ENCODE measurements at places on chromosomes 5 and 9. TPM values are rescaled to one million over a fixed set of nuclear protein-coding genes. Genes with fewer than 3 reads are reported as not detected.
A peak's percentile ranks its signal among the peaks of the same experiment; 100 is the strongest.

DNA sequence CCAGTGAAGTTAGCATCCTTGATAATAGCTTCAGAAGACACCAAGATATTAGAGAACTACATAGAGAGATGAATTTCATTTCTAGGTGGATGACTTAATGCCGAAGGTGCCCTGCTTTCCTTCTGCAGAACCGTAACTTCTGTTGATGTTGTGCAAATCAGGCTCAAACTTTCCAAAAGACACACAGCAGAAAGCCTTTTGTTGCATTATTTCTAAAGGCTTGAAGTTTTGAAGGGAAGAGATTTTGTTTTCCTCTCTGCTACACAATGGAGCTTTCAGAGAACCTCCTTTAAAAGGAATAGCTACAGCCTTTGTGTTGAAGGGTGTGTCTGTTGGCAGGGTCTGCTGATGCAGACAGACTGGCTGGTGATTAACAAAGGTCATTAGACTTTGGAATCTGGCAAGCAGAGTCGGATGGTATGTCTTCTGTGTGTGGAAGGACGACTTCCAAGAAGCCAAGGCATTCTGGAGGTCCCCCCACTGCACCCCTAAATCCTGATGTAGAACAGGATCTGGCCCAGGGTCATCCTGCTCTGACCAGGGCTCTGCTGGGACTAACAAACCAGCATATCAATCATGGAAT lies 57.8 kb downstream of the ZNF462 start:
- no peaks in the 10 kb centered on the region for H3K36me3 ChIP-seq
- no peak overlapping the region for H3K4me3 ChIP-seq
- no peak overlapping the region for H3K27ac ChIP-seq
- no peak for DNase-seq
- peaks cover 9% of the 10 kb centered on the region for H3K4me1 ChIP-seq
- H3K27me3 ChIP-seq, result no peaks in the 10 kb centered on the region

DNA sequence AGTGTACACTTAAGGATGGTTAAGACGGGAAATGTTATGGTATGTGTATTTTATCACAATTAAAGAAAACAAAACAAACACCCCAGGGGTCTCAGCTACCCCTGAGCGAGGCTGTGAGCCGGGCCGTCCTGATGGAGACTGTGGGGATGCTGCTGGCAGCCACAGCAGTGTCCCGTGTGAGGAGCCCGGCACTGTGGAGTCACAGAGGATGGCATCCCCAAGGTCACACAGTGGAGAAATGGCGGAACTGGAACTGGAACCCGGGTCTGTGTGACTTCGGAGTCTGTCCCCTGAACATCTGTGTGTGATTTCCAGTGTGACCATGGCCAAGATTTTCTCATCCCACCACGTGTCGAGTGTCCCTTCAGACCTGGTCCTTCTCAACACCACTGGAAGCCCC lies 80.7 kb upstream of the PHYKPL start:
- H3K4me1 ChIP-seq, result no peaks in the 10 kb centered on the region
- H3K27ac ChIP-seq, result no peak overlapping the region
- DNase-seq, result no peak
- H3K4me3 ChIP-seq, result no peak overlapping the region

GRCh38 chr9:79254900-79255650 lies 316.7 kb upstream of the TLE4 start:
- peaks cover 15% of the 10 kb centered on the region for H3K27me3 ChIP-seq
- H3K4me1 ChIP-seq, result no peaks in the 10 kb centered on the region
- H3K27ac ChIP-seq, result no peak overlapping the region
- H3K4me3 ChIP-seq, result no peak overlapping the region
- no peak for DNase-seq

- H3K36me3 ChIP-seq, result peaks cover 5% of the 10 kb centered on the region
- DNase-seq, result peak; percentile 67
- H3K4me3 ChIP-seq, result peak overlapping the region; percentile 69
- H3K4me1 ChIP-seq, result peaks cover 70% of the 10 kb centered on the region
- H3K27ac ChIP-seq, result no peak overlapping the region
- no peaks in the 10 kb centered on the region for H3K27me3 ChIP-seq
Measured at GRCh38 chr5:170333161-170333910, 35.8 kb upstream of the LCP2 start.

GRCh38 chr9:6790866-6791265 lies 33.1 kb downstream of the KDM4C start:
- DNase-seq, result no peak
- peaks cover 21% of the 10 kb centered on the region for H3K4me1 ChIP-seq
- H3K27me3 ChIP-seq, result no peaks in the 10 kb centered on the region
- H3K36me3 ChIP-seq, result peaks cover 14% of the 10 kb centered on the region
- no peak overlapping the region for H3K4me3 ChIP-seq

GRCh38 chr9:26193237-26193636 lies 515.0 kb upstream of the TUSC1 start:
- no peak overlapping the region for H3K27ac ChIP-seq
- no peak overlapping the region for H3K4me3 ChIP-seq
- no peak for DNase-seq

- no peak overlapping the region for H3K4me3 ChIP-seq
- peaks cover 1% of the 10 kb centered on the region for H3K27me3 ChIP-seq
- H3K27ac ChIP-seq, result no peak overlapping the region
Measured at GRCh38 chr5:76705574-76705973, 10.4 kb upstream of the F2R start.

DNA sequence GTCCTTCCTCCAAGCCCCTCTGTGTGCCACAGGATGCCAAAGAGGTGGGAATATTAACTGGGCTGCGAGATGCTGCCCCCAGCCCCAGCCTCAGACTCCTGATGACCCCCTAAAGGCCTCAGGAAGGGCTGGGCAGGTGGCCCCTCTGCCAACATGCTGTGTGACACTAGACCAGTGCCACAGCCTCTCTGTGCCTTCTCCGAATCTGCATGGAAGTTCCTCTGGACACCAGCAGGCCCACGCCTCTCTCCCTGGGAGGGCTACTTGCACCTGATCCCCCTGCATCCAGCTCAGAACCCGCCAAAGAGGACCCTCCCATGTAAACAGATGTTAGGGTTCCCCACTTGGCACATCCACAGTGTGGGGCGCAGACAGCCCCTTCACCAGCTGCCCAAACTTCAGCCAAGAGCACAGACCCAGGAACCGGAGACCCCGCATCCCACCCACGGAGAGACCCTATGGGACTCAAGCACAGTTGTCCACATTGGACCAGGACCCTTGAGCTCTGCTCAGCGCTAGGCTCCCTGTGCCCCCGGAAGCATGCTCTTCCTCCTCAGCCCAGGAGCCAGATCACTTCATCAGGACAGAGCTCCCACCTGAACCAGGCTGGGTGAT lies 91.6 kb upstream of the LMX1B start:
- H3K27ac ChIP-seq, result no peak overlapping the region
- peaks cover 58% of the 10 kb centered on the region for H3K27me3 ChIP-seq

DNA sequence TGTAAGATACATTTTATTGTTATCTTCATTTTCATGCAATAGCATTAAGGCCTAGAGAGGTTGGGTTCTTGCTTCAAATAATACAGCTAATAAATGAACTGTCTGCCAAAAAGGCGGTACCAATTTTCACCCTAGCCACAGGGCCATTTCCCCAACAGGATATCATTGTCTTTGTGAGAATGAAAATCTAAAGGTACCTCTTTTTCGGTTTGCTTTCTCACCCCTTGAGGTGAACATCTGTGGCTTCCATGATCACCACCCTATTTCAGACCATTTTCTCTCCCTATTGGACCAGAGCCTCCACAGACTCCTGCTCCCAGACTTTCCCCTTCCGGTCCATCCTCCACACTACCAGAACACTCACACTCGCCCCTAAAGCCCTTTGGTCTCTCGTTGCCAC lies 60.2 kb downstream of the SFXN1 start:
- H3K36me3 ChIP-seq, result peaks cover 6% of the 10 kb centered on the region
- no peaks in the 10 kb centered on the region for H3K27me3 ChIP-seq
- H3K4me3 ChIP-seq, result no peak overlapping the region
- H3K27ac ChIP-seq, result peak overlapping the region; percentile 23
- no peak for DNase-seq

- no peak for DNase-seq
- peaks cover 9% of the 10 kb centered on the region for H3K27me3 ChIP-seq
- H3K4me3 ChIP-seq, result no peak overlapping the region
- peaks cover 1% of the 10 kb centered on the region for H3K36me3 ChIP-seq
Measured at GRCh38 chr9:111348821-111349271, 18.8 kb upstream of the OR2K2 start.

DNA sequence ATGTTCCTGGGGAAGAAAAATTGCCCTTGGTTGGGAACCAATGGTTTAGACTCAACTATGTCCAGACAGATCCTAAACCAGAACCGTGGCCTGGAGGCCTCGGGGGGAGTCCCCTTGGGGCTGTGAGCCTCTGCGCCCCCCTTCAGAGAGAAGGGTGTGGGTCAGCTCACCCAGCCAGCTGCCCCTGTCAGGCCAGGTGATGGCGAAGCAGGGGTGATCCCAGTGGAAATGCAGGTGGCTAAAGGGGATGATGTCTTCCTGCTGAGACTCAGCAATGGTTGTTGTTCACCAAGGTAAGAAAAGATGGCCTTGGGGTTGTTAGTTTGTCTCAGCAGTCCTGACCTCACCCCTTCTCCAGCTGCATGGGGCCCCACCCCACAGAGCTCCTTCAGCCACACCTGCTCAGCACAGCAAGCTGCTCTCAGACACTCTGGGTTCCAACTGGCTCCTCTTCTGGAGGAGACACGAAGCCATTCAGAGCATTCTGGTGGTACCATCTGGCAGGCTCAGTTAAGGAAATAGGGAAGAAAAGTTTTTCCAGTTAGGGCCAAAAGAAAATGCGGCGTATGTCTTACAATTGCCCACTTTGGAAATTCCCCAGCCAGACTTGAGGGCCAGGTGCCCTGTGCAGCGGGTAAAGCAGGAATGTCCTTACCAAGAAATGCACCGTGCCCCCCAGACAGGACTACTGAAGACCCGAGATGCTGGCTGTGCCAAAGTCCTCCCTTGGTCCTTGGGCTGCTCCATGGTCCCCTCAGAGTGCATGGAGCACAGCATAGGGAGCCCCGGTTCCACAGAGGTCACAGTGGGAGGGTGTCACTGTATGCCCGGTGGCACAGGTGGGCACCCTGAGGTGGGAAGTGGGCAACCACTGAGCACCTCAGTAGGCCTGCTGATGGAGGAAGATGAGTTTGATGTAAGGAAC lies 90.2 kb downstream of the NSUN2 start:
- H3K36me3 ChIP-seq, result no peaks in the 10 kb centered on the region
- H3K4me3 ChIP-seq, result no peak overlapping the region
- no peak overlapping the region for H3K27ac ChIP-seq
- H3K4me1 ChIP-seq, result no peaks in the 10 kb centered on the region

- H3K4me1 ChIP-seq, result peaks cover 42% of the 10 kb centered on the region
- no peaks in the 10 kb centered on the region for H3K27me3 ChIP-seq
- H3K36me3 ChIP-seq, result peaks cover 51% of the 10 kb centered on the region
- H3K27ac ChIP-seq, result peak overlapping the region; percentile 59
- DNase-seq, result no peak
- H3K4me3 ChIP-seq, result no peak overlapping the region
Measured at GRCh38 chr5:39132128-39132447, 57.9 kb upstream of the RICTOR start.

GRCh38 chr5:58582019-58582802 lies 664 bp upstream of the RAB3C start:
- H3K27me3 ChIP-seq, result peaks cover 52% of the 10 kb centered on the region
- no peak overlapping the region for H3K27ac ChIP-seq
- peaks cover 16% of the 10 kb centered on the region for H3K4me1 ChIP-seq
- H3K36me3 ChIP-seq, result no peaks in the 10 kb centered on the region

GRCh38 chr5:114390431-114390830 lies 28.6 kb downstream of the KCNN2 start:
- no peak overlapping the region for H3K27ac ChIP-seq
- no peak overlapping the region for H3K4me3 ChIP-seq
- H3K27me3 ChIP-seq, result no peaks in the 10 kb centered on the region
- H3K36me3 ChIP-seq, result no peaks in the 10 kb centered on the region

DNA sequence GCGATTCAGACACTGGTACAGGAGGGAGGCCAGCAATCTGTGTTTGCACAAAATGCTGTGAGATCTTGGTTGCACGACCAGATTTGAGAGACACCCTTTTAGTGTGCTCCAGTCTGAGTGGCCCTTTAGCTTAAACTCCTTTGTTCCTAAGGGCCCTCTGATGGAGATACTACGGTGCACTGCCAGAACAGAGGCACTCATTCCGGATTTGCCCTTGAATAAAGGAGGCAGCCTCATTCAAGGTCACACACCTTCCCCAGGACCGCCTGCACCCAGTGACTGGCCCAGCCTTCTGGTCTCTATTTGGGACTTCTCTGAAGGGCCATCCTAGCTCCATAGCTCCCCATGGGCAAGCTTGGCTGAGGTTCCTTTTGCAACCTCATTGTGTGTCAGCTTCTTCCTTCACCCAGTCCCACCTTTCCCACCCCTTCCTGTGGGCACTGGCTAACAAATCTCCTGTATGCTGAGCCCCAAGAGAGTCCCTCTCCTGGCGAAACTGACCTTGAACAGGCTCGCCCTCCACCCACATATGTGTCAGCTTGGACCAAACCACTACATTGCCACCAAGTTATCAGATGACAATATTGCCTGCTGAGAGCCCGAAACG lies 191.7 kb downstream of the GABBR2 start:
- H3K27ac ChIP-seq, result no peak overlapping the region
- H3K4me3 ChIP-seq, result no peak overlapping the region
- peaks cover 15% of the 10 kb centered on the region for H3K27me3 ChIP-seq
- DNase-seq, result no peak
- H3K4me1 ChIP-seq, result no peaks in the 10 kb centered on the region

GRCh38 chr5:145872486-145872885 lies 328 bp downstream of the GRXCR2 start:
- no peak for DNase-seq
- H3K27me3 ChIP-seq, result peaks cover 17% of the 10 kb centered on the region
- no peaks in the 10 kb centered on the region for H3K36me3 ChIP-seq
- no peaks in the 10 kb centered on the region for H3K4me1 ChIP-seq

GRCh38 chr5:176793736-176794135 lies 16.6 kb upstream of the UNC5A start:
- H3K4me1 ChIP-seq, result peaks cover 2% of the 10 kb centered on the region
- H3K27ac ChIP-seq, result no peak overlapping the region
- no peaks in the 10 kb centered on the region for H3K36me3 ChIP-seq
- H3K4me3 ChIP-seq, result no peak overlapping the region
- peaks cover 61% of the 10 kb centered on the region for H3K27me3 ChIP-seq

- H3K27me3 ChIP-seq, result peaks cover 14% of the 10 kb centered on the region
- H3K27ac ChIP-seq, result no peak overlapping the region
- H3K36me3 ChIP-seq, result no peaks in the 10 kb centered on the region
- no peak for DNase-seq
Measured at GRCh38 chr5:175826980-175827379, 44.4 kb upstream of the CPLX2 start.

DNA sequence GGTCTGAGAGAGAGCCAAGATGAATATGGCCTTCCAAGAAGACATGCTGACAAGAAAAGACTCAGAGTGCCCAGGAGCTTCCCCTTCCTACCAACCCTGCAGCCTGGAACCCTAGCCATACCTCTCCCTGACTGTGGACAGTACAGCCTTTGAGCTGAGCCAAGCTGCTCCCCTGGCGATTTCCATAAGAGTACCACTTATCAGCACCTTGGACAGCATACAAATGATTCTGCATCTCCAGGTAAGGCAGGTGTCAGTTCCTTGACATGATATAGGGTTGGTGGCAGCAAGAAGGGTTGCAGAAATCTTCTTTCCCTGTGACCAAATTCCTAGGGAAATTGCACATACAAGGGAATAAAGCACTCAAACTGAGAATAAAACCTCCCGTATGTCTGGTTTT lies 58.3 kb downstream of the MFAP3 start:
- H3K4me1 ChIP-seq, result no peaks in the 10 kb centered on the region
- H3K27ac ChIP-seq, result no peak overlapping the region

GRCh38 chr5:97627272-97627671 lies 444.2 kb upstream of the RIOK2 start:
- H3K4me3 ChIP-seq, result no peak overlapping the region
- H3K27me3 ChIP-seq, result no peaks in the 10 kb centered on the region
- no peak overlapping the region for H3K27ac ChIP-seq
- no peaks in the 10 kb centered on the region for H3K4me1 ChIP-seq
- no peak for DNase-seq

Gene PRSS3
- total RNA-seq, result not detected

Gene RNF183
- not detected for total RNA-seq

Gene PTGS1
- total RNA-seq, result 0.47 TPM

Gene PLPP7
- 0.35 TPM for total RNA-seq

Gene RAB3C
- not detected for total RNA-seq
